Right ventricle myocardium inferior (tissue), 1 donor: ENCODE measurements at places on chromosomes 7 and 10. TPM values are rescaled to one million over a fixed set of nuclear protein-coding genes. Genes with fewer than 3 reads are reported as not detected.

The AS3MT gene
- total RNA-seq, result 14.6 TPM

The HOXA1 gene
- not detected for total RNA-seq

- no peak for DNase-seq
Measured at GRCh38 chr7:130274296-130274695, 7.6 kb downstream of the CPA2 start.

GRCh38 chr7:141624763-141625162, 73.6 kb downstream of the AGK start:
- DNase-seq, result no peak

GRCh38 chr7:57399972-57400371, 50.0 kb upstream of the ZNF716 start:
- DNase-seq, result no peak

DNA sequence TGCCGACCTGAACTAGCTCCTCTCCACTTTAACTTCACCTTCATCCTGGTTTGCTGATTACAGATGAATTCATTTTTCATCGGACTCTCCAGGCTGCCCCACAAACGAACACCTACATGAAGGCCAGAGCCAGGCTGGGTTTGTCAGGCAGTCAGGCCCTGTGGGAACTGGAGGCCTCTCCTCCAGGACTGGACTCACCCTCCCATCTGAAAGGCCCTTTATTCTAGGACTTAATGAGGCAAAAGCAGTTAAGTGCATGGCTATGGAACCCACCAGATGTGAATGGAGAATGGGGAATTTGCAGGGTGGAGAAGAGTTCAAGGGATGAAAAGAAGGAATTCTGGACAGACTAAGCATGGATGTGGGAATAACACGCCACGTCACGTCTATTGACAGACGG, 170.8 kb downstream of the ARHGAP12 start:
- DNase-seq, result no peak

DNA sequence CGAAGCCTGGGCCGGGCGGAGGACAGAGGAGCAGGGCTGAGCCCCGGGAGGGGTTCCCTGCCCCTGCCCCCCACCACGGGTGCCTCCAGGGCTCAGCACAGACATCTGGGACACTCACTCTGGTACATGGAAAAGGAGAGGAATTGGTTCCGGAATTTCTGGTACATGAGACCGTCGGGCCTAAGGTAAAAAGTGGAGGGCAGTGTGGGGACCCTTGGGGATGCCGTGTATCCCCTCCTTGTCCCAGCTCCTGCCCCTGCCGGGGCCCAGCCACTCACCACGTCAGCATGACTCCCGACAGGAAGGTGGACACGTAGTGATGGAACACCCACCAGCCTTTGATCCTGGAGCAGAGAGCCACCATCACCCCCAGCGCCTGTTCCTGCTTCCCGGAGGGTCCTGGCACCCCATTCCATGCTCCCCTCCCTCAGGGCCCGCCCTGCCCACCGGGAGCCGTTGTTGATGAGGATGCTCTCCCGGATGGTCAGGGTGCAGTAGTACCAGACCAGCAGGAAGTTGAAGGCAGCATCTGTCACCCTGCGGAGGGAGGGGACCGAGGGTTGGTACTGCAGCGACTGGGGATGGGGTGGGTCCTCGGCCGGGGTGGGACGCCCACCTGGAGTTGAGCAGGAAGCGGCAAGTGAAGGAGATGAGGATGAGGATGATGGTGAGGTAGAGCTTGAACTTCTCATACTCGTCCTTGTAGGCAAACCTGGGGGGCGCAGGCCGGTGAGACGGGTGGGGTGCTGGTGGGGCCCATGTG, 6.4 kb downstream of the TMEM120A start:
- DNase-seq, result peak; percentile 58
